Uterine smooth muscle cell (primary cell): ENCODE measurements at places on chromosomes 2 and 18. TPM values are rescaled to one million over a fixed set of nuclear protein-coding genes. Genes with fewer than 3 reads are reported as not detected.

Gene COL3A1
- total RNA-seq, result 841 and 1,747 TPM in 2 replicates

Gene FNDC4
- total RNA-seq, result 15.6 and 16.6 TPM in 2 replicates

Gene NT5DC4
- 0.11 TPM in 1 of 2 replicates, not detected in the other for total RNA-seq

Gene ITPRIPL1
- total RNA-seq, result 5.1 and 5.9 TPM in 2 replicates

Gene MRPS5
- total RNA-seq, result 54.9 and 65.4 TPM in 2 replicates

Gene HRH4
- total RNA-seq, result under 0.01 and 0.12 TPM in 2 replicates
